Motor neuron (in vitro differentiated cells): ENCODE measurements at places on chromosomes 13 and 19. TPM values are rescaled to one million over a fixed set of nuclear protein-coding genes. Genes with fewer than 3 reads are reported as not detected.

TMEM150B gene
- total RNA-seq, result 0.44 and 0.62 TPM in 2 replicates

- ATAC-seq, result no peak
These were observed 30.5 kb upstream of the TPTE2 start for GRCh38 chr13:19591864-19592263.

TEX26 gene
- 0.23 and 0.52 TPM in 2 replicates for total RNA-seq

DNA sequence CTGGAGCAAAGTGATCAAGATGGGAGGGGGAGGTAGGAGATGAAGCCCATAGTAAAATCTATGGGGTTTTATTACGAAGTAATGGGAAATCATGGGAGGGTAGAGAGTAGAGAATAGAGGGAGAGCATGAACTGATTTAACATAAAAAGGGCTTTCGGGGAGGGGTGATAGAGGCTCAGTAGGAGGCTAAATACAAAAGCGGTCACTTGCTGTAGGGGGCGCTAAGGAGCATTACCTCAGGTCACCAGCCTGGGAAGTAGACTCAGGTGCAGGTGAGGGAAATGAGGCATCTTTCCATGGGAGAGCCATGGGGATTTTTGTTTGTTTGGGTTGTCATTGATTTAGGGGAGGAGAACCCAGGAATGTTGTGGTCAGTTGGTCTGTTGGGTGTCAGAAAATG, 14.1 kb downstream of the KRTDAP start:
- ATAC-seq, result no peak

EML2 gene
- 11.7 and 12.4 TPM in 2 replicates for total RNA-seq

- no peak for ATAC-seq
These were observed 67.4 kb upstream of the UBAC2 start for GRCh38 chr13:99133230-99133629.

DNA sequence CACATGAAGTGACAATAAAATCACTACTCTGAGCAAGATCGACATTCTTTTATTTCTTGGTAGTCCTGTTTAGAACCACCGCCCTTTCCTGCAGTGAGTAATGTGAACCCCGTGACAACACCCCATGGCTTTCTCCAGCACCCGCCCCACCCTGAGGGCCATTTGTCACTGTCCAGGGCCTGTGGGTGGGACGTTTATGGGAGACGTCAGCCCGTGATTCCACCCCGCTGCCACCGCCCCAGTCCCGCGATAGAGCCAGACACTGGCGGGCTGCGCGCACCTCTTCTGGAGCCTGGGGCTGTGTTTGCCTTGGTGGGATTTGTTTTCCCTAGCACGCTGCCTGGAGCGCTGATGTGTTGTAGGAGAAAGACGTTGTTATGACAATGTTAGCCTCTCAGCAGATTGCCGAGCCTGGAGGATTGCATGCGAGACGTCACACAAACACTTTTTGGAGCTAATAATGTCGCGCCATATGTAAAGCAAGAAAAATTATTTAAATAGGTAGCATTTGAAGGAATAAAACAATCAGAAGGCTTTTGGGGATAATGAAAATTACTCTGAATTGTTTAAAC, 263.7 kb downstream of the TEX29 start:
- ATAC-seq, result peak; percentile 95

- ATAC-seq, result no peak
These were observed 180.6 kb downstream of the COG6 start for GRCh38 chr13:39836038-39836437.

DNA sequence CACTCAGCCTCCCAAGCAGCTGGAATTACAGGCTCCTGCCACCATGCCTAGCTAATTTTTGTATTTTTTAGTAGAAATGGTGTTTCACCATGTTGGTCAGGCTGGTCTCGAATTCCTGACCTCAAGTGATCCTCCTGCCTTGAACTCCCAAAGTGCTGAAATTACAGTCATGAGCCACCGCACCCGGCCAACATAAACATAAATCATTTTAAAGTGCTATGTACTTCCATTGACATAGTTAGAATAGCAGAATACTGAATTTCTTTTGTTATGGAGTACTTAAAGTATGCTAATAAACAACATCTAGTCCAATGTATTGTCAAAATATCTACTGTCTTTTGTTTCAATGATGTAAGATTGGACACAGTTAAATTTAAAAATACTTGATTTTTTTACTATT, 539.0 kb downstream of the PCDH9 start:
- ATAC-seq, result no peak

C19orf73 gene
- 4.8 and 5.1 TPM in 2 replicates for total RNA-seq

FARSA gene
- total RNA-seq, result 104 and 105 TPM in 2 replicates

- ATAC-seq, result peak; percentile 41
These were observed 491 bp downstream of the ZNF525 start for GRCh38 chr19:53365899-53366493.

DNA sequence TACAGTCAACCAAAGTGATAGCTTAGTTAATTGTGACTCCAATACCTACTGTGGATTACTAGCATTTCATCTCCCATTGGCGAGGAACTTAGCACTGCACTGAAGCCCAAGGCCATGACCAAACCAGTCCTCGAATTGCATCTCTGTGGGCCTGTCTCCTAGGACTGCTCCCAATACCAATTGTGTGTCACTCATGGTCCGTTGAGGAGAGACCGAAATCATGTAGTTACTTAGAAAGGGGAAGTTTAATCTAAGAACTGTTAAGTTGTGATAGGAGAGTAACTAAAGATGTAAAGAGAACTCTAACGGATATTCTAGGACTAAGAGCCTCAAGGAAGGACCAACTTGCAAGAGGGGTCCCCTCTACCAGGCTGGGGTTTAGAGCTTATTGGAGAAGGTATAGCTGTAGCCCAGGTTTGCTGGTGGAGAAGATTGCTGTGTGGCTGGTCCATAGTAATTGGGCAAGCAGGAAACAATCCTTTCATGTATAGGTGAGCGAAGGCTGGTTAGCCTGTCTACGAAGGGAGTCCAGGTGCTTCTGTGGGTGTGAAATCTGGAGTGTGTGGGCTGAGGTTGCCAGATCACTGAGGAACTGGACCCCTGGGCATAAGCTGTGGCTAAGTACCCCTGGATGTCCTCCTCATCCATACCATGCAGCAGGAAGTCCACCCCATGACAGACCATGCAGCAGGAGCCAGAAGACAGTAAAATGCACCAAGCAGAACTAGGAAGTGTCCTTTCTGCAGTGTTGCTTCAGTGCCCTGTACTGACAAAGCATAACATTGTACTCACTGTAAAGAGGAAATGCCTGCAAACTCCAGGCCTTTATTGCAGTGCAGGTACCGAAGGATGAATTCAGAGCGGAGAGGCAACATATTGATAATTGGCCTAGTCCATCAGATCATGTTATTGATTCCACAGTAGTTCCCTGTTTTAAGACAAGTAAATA, 30.8 kb downstream of the DNAJC3 start:
- ATAC-seq, result no peak

GJA3 gene
- total RNA-seq, result 0.05 and 0.08 TPM in 2 replicates

GRCh38 chr13:107482688-107483087, 732.6 kb downstream of the LIG4 start:
- peak; percentile 70 for ATAC-seq

DNA sequence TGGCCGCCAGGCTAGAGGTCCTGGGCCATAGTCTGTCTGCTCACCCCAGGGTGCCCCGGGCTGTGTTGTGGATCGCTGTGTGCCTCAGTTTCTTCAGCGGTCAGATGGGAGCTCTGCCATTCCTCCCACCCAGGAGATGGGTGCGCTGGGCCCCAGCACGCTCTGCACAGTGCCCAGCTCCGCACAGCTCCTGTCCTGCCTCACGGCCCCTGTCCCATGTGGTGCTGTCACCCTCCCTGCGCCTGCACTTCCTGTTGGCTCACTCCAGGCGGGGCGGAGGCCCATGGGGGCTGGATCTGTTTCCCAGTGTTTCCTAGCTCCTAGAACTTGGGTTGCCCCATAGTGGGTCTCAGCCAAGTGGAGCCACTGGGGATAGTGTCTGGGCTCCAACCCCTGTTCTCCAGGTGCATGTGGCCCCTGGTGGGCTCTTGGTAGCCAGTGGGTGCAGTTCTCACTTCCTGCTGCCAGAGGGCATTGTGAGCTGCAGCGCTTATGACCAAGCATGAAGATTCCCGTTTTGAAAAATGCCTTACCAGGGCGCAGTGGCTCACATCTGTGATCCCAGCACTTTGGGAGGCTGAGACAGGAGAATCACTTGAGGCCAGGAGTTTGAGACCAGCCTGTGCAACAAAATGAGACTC, 69.8 kb downstream of the KDM4B start:
- ATAC-seq, result no peak

CNN1 gene
- total RNA-seq, result 2.7 and 2.8 TPM in 2 replicates
